Activated T-cell treated with anti-CD3 and anti-CD28 coated beads, Interleukin-2, amount 50 U/mL, for 48 hours (primary cell): ENCODE measurements at places on chromosomes 12 and 14.
A peak's percentile ranks its signal among the peaks of the same experiment; 100 is the strongest.

GRCh38 chr14:55102141-55102621 is 26.9 kb upstream of the LGALS3 start:
- peak; percentile 56 for DNase-seq

GRCh38 chr12:66548338-66549049 is 130.4 kb downstream of the GRIP1 start:
- DNase-seq: no peak

GRCh38 chr12:48063530-48063929 is 42.3 kb downstream of the SENP1 start:
- DNase-seq: no peak

DNA sequence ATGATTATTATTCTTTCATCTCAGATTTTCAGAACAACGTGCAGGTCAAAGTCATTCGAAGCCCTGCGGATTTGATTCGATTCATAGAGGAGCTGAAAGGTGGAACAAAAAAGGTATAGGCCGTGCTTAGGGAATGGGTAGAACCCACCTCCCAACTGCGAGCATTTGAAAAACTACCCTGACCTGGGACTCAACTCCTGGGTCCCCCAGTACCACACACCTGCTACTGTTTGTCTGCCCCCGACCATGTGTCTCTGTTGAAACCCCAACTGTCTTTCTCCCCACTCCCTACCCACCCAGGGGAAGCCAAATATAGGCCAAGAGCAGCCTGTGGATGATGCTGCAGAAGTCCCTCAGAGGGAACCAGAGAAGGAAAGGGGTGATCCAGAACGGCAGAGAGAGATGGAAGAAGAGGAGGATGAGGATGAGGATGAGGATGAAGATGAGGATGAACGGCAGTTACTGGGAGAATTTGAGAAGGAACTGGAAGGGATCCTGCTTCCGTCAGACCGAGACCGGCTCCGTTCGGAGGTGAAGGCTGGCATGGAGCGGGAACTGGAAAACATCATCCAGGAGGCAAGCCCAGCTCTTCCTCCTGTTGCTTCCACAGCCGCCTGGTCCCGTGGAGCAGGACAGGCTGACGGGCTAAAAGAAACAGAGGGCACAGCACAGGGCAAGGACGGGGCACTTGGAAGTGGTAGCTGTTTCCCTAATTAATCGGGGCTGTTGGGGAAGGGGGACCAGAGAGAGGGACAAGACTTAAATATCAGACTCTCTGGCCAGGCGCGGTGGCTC is 20.5 kb downstream of the AGAP2 start:
- peak; percentile 14 for DNase-seq

GRCh38 chr14:52399921-52400595 is 85.9 kb downstream of the PTGER2 start:
- no peak for DNase-seq

- DNase-seq: no peak
Measured at GRCh38 chr12:51536159-51536558, 54.9 kb upstream of the SCN8A start.

DNA sequence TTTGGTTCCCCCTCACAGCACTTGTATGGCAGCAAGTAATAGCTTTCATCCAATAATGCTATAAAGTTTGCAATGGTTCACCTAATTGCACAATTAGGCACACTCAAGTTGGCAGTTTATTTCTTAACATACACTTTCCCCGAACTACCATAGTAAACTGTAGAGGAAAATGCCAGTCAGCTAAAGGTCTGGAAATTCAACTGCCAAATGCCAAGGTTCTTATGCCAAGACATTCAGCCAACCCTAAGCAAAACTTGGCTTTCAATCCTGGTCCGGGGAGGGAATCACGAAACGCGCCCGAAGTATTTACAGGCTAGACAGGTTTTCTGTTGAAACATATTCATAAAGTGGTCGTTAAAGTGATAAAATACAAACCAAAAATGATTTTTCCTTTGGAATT is 1512.4 kb upstream of the FLRT2 start:
- DNase-seq: no peak

- no peak for DNase-seq
Measured at GRCh38 chr12:124289634-124290600, 5.0 kb upstream of the RFLNA start.

DNA sequence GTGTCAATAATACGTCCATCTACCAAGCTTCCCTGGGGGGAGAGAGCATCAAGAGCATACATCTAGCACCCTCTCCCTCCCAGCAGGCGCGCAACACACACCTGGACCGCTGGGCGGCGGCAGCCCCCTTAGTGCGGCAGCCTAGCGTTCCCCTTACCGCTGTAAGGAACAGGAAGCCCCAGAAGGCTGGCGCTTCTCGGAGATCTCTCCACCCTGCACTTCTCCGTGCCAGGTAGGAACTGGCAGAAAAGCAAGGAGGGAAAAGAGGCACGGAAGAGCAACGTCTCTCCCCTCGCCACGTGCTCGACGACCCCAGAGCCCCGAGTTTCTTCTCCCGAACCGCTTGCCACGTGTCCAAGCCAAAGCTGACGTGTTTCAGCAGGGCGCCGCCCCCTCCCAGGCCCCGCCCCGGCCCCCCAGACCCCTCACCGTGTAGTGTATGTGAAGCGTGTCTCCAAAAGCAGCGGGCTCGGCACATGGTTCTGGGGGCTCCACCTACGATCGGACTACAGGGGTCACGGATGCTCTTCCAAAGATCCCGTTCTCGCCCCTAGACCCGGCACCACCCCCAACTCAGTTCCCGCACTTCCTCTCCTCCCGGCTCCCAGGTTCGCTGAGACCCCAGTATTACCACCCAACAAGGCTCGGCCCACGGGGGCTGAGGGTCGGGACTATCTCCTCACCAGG is 532 bp downstream of the FKBP11 start:
- DNase-seq: peak; percentile 86

DNA sequence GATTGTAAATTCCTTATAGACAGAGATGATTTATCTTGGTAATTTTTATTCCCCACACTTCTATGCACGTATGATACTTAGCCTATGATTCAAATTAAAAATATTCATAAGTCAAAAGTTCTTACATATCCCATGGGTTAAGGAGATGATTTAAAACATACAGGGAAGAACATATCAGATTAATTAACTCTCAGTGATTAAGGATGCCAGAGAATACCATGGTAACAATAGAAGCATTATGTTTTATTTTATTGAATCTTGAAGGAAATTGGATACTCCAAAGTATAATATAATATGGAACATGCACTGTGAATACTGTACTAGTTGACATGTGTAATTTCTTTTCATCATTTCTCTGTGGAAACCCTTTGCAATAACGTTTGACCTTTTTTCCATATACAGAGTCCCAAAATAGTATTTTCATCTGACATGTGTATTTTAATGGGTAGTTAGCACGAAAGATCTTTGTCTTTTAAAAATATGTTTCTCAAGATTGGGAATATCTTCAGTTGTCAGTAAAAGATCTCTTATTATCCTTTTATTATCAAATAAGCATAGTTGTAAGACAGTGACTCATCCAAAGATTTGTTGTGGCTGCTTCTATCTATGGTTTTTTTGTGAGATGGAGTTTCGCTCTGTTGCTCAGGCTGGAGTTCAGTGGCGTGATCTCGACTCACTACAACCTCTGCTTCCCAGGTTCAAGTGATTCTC is 166.7 kb downstream of the RAD51B start:
- DNase-seq: no peak

DNA sequence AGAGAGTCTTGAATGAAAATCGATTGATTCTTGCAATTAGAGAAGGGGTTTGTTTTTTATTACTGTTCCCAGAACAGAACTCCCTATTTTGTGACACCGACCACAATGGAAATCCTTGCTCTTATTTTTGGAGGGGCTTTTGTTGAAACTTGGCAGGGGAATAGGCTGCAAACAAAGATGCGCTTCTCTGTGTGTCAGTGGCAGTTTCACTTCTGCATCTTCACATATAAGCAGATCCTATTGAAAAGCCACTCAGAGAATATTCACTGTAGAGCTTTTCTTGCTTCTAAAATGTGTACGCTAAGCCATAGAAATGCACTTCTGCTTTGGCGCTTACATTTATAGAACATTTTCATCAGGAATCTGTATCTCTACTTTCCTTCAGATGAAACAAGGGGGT is 1822.4 kb upstream of the SEL1L start:
- no peak for DNase-seq

DNA sequence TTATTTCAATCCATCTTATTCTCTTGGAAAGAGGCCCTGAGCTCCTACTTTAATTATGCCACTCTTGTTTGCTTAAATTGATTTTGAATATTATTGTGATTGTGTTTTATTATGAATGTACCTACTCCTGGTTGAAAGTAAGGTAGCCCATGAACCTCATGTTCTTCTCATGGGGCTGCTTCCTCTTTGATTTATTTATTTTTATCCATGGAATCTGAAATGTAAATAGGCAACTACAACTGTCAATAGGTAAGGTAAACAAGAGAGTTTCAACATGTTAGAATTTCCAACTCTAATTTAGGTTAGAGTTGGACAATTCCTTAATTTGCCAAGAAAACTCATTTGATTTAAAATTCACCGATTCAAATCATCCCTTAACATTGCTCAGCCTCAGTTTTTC is 16.2 kb downstream of the TPH2 start:
- DNase-seq: no peak

DNA sequence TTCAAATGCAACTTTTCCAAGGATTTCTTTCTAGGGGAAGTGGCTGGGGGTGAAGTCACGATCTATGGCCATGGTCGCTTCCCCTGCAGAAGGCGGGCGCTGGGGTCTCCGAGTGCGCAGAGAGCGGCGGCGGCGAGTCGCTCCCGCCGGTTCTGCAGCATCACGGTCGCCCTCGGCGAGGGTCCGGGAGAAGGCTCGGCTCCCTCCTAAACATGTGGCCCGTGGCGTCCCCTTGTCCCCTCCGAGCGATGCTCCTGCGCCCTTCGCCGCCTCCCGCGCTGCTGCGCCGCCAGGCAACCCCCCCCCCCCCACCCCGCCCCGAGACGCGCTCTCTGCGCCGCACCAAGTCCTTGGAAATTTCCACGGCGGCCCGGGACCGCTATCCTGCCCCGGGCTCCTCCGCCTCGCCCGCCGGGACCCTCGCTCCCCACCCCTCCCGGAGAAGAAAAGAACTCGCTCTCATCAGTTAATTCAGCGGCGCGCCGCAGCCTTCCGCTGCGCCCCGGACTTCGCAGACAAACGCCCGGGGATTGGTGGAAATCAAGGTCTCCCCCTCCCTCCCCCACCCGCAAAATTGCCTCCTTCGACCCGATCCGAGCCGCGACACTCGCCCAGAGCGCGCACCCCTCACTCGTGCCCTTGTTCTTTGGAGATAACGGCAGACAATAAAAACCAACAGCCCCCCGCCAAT is at the start of gene ST8SIA1:
Gene ST8SIA1, minus strand, starts transcription at position 298 of the 691 bp plus-strand sequence. CDS start 475 bp downstream, outside the sequence.
- peak; percentile 69 for DNase-seq

- no peak for DNase-seq
Measured at GRCh38 chr12:110010853-110011723, 11.9 kb downstream of the ANKRD13A start.

DNA sequence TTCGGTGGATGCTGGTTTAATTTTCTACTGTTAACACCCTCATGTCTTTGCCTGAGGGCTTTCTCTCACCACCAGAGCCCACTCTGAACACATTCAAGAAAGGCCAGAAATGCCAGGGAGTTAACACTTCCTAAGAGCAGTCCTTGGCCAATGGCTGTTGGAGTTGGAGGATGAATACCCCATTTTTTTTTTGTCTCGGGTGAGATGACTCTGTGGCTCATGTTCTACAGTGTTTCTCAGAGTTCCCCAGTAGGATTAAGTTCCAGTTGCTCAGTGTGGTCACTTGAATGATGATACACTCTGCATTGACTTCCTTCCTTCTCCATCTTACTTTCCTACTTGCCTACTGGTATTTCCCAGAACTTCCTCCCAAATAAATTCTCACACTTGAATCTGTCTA is 65.8 kb downstream of the FOS start:
- no peak for DNase-seq

GRCh38 chr12:88922816-88923215 is 342.5 kb upstream of the KITLG start:
- no peak for DNase-seq

DNA sequence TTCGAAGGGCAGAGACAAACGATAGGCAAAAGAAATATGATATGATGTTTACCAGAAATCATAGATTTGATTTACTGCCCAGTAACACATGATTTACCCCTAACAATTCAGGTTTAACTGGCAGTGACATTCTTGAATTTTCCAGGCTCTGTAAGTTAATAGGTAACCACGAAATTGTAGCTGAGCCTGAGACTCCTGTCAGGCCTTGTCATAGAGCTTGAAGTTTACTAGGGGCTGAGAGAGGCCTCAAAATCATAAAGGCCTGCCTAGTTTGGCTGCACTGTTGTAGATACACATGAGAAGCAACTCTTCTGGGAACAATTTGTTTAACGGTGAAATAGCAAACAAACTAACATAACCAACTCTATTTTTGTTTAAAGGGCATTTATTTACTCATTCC is 3.3 kb downstream of the ERP27 start:
- DNase-seq: no peak

GRCh38 chr12:121762269-121762668 is 31.2 kb downstream of the RHOF start:
- DNase-seq: no peak

DNA sequence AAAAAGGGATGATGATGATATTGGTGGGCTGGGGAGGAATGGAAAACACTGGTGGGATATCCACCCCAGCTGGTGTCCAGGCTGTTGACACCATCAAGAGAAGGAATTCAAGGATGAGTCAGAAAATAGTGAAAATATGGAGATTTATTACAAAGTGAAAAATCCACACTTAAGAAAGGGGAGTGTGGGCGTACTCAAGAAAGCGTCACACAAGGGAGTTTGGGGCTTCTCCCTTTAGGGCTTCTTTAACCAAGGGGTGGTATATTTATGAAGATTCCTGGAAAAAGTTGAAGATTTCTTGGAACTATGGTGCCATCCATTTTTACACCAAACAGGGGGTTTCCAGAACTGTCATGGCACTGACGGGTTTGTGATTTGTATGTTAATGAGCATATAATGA is 63.1 kb upstream of the ARID2 start:
- no peak for DNase-seq

GRCh38 chr14:61644175-61644574 is 51.1 kb upstream of the HIF1A start:
- DNase-seq: no peak

GRCh38 chr12:48050174-48050573 is 45.9 kb upstream of the COL2A1 start:
- DNase-seq: no peak

- peak; percentile 29 for DNase-seq
Measured at GRCh38 chr12:102702447-102703114, 214.5 kb downstream of the PAH start.

- no peak for DNase-seq
Measured at GRCh38 chr12:89140602-89141238, 211.6 kb downstream of the DUSP6 start.

DNA sequence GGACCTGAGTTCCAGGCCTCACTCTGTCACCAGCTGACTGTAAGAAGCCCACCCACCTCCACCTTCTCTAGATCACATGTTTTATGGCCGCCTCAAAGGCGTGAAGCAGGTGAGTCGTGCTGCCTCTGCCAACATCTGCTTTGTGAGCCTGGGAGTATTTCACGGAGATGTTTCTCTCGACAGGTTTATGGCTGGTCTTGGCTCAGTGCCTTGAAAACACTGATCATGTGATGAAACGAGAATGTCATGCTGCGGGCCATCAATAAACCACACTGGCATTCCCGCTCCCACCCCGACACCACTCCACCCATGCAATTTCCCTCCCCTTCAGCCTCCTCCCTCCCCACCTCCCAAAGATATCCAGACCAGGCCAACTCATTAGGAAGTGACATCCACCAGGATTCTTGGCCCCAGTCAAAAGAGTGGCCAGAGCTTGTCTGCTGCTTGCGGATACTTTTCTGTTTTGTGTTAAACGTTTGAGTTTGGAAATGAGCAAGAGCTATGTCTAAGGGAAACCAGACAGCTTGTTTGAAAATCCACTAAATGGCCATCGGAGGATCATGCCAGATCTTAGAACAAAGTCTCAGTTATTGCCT is 53.8 kb upstream of the NTF3 start:
- DNase-seq: no peak
